SK-N-SH treated with all-trans-retinoic acid at 6 μM for 48 hours (cell line): ENCODE measurements at places on chromosomes 12 and 14.

DNA sequence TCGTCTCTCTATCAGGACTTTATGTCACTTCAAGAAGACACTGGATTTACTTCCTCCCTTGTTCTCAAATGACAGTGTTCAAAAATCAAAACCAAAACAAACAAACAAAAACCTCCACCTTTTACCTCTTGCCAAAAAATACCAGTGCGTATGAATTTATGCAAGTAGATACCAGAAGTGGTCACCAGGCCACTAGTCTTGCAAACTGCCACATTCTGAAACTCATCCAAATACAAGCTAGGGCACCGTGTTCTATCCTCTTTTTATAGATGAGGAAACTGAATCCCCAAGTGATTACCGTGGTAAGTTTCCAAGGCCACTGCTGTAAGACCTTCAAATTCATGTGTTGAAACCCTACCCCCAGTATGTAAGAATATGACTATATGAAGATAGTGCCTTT, 343.9 kb upstream of the KITLG start:
- no peak for ATAC-seq

- ATAC-seq: no peak
These were observed 90.4 kb downstream of the SRRM4 start for GRCh38 chr12:119071638-119072231.

DNA sequence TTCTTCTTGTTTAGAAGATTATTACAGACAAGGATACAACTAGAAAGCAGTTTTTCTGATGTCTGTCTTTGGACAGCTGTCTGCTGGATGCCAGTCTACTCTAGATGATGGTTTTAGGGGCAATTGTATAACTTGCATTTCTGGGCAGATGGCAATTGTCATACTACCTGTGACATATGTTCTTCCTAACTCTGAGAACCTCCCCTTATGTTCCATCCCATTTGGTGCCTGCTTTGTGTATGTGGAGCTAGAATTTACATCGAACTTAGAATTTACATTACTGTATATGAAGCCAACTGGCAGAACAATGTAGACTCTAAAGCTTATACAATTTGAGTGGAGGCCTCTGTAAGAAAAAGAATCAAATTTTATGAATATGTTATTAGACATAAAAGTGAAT, 430.2 kb upstream of the SEL1L start:
- no peak for ATAC-seq

GRCh38 chr12:47302111-47302671, 222.4 kb upstream of the AMIGO2 start:
- ATAC-seq: no peak

- no peak for ATAC-seq
These were observed 1146.8 kb downstream of the FSCB start for GRCh38 chr14:43360239-43360638.

GRCh38 chr14:74140374-74140850, 55.7 kb downstream of the LIN52 start:
- no peak; the same call in 2 of the 3 replicates for ATAC-seq

DNA sequence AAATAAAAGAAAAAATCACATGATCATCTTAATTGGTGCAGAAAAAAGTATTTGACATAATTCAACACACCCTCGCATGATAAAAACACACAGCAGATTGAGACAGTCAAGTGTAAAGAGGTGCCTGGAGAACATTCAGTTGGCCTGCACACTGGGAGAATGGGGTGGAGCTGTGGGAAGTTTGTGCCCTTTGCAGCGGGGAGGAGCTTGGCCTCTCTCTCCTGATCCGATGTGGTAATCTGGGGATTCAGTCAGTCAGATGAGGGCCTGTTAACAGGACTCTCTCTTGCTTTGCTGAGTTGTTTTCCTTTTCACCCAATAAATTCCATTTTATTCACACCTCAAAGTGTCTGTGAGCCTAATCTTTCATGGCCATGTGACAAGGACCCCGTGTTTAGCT, 5.9 kb downstream of the SERPINA6 start:
- ATAC-seq: no peak

GRCh38 chr12:54984658-54985376, at the start of gene TESPA1:
Gene TESPA1 (minus strand): TSS chr12:54984762. CDS start chr12:54974562, 10,200 bp downstream.
- no peak for ATAC-seq

GRCh38 chr14:79100578-79100977, 930.4 kb downstream of the NRXN3 start:
- ATAC-seq: no peak
